ENCODE measurements at places on chromosomes 6 and 20.

DNA sequence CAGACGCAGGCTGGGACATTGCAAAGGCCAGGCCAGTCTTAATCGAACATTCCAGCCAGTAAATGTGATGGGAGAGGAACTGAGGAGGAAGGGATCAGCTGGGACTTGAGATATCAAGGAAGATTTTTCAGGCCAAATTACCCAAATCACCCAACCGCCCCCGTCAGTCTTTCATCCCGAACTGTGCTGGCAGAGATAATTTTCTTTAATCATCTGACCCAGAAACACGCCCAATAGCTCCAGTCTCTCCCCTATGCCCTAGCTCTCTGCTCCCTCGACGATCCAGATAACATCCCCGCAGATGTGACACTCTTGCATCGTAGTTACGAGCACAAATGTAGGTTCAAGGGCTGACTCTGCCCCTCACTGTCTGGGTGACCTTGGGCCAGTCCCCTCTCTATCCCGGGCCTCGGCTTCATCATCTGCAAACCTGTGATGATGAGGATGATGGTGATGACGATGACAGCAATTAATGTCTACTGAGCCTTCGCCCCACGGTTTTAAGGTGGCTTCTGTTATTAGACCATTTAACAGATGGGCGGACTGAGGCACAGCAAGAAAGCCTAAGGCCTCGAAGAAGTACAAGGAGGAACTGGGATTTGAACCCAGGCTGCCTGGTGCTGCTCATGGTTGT is 118.6 kb downstream of the PREX1 start:
- DNase-seq, result no peak

GRCh38 chr6:82741996-82742385 is 323.6 kb downstream of the UBE3D start:
- DNase-seq, result no peak

- DNase-seq, result peak; percentile 82
These were observed at the start of gene TAGAP for GRCh38 chr6:159044899-159045727. TSS of gene TAGAP (minus strand) at chr6:159044991. CDS start at chr6:159044146, 845 bp downstream.

- no peak for DNase-seq
These were observed 215.0 kb upstream of the PLCB4 start for GRCh38 chr20:8853805-8854338.

DNA sequence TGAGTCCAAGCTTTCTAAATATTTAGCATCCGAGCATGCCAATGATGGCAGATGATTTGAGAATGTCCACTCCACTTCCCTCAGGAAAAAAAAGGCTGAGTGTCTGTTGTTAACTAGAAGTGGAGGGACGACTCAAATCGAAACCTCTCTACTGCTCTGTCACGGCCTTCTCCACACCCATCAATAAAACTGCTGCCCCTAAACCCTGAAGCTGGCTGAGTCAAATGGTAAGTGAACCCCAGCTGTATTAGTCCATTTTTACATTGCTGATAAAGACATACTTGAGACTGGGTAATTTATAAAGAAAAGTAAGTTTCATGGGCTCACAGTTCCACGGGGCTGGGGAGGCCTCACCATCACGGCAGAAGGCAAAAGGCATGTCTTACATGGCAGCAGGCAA is 707.0 kb downstream of the QKI start:
- no peak for DNase-seq

DNA sequence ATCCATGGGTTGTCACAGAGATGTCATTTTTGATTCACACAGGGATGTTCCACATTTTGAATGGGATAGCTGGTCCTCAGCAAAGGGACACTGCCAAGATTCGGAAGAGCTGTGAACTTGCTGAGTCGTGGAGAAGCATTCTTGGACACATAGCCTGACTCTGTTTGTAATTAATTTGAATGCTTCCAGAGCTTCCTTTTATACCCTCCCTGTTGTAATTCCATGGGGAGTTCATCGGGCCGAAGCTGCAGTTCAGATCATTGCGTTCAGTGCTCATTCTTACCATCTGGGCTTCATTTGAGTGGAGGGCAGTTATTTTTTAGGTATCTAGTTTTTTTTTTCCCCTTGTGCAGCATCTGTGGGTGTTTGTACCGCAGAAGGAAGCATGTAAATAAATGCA is 126.5 kb downstream of the SLC24A3 start:
- DNase-seq, result no peak

- DNase-seq, result no peak
These were observed 526.0 kb upstream of the SOX4 start for GRCh38 chr6:21067521-21067920.

DNA sequence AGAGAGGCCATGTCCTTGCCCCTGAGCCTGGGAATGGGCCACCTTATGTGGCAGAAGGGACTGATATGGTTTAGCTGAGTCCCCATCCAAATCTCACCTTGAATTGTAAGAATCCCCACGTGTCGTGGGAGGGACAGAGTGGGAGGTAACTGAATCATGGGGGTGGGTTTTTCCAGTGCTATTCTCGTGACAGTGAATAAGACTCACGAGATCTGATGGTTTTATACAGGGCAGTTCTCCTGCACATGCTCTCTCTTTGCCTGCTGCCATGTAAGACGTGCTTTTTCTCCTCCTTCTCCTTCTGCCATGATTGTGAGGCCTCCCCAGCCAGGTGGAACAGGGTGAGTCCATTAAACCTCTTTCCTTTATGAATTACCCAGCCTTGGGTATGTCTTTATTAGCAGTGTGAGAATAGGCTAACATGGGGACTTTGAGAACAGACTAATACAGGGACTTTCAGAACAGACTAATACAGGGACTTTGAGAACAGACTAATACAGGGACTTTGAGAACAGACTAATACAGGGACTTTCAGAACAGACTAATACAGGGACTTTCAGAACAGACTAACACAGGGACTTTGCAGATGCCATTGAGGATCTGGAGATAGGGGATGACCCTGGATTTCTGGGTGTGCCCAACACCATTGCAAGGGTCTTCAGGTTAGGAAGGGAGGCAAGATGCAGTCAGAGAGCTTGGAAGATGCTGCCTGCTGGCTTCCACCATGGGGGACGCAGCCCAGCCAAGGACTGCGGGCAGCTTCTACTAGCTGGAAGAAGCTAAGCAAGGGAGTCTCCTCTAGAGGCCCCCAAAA is 86.9 kb downstream of the RAMACL start:
- DNase-seq, result no peak

Measured in T-helper 1 cell (primary cell).